ENCODE measurements at places on chromosomes 16 and 17. TPM values are rescaled to one million over a fixed set of nuclear protein-coding genes. Genes with fewer than 3 reads are reported as not detected.

The TNS4 gene
- 5.4 TPM for total RNA-seq

The C17orf78 gene
- total RNA-seq = not detected

The NLGN2 gene
- 8.5 TPM for total RNA-seq

The TXNDC11 gene
- total RNA-seq = 22.7 TPM

The KRTAP1-4 gene
- not detected for total RNA-seq

The HEATR9 gene
- total RNA-seq = not detected

The KRTAP9-2 gene
- total RNA-seq = not detected

The ALDH3A1 gene
- 1.5 TPM for total RNA-seq

The BICDL2 gene
- 7.2 TPM for total RNA-seq

The CALB2 gene
- 1.4 TPM for total RNA-seq

The MT1F gene
- 0.95 TPM for total RNA-seq

The ELMO3 gene
- 2.7 TPM for total RNA-seq

The VTN gene
- total RNA-seq = 1.1 TPM

The SULT1A2 gene
- 0.21 TPM for total RNA-seq

The NTN3 gene
- 5.2 TPM for total RNA-seq

The IGSF6 gene
- 4.0 TPM for total RNA-seq

The DHRS7C gene
- total RNA-seq = 1.1 TPM

The HSF5 gene
- total RNA-seq = 0.26 TPM

The EVI2B gene
- total RNA-seq = 2.6 TPM

The IL34 gene
- total RNA-seq = 10.6 TPM

The RGS9 gene
- 9.4 TPM for total RNA-seq

The SCNN1G gene
- total RNA-seq = 2.4 TPM

The KRTAP9-4 gene
- total RNA-seq = not detected

The ALOXE3 gene
- total RNA-seq = not detected

The HOXB1 gene
- not detected for total RNA-seq

The MYH11 gene
- 1,069 TPM for total RNA-seq

The CDH8 gene
- 8.9 TPM for total RNA-seq

The HIC1 gene
- 31.4 TPM for total RNA-seq

The MYL4 gene
- total RNA-seq = 31.7 TPM

The CA5A gene
- not detected for total RNA-seq

The FDXR gene
- total RNA-seq = 3.7 TPM

The TMEM256 gene
- total RNA-seq = 76.2 TPM

The ZNF785 gene
- total RNA-seq = 15.7 TPM

The SCNN1B gene
- 3.0 TPM for total RNA-seq

The TRIM72 gene
- total RNA-seq = 2.5 TPM

The TMEM204 gene
- total RNA-seq = 10.0 TPM

All from urinary bladder (tissue), 4 donors.